ENCODE measurements at places on chromosomes 7 and 10.
A peak's percentile ranks its signal among the peaks of the same experiment; 100 is the strongest.

GRCh38 chr10:102230861-102231356 lies 4.8 kb downstream of the ELOVL3 start:
- DNase-seq, result peak; percentile 28

DNA sequence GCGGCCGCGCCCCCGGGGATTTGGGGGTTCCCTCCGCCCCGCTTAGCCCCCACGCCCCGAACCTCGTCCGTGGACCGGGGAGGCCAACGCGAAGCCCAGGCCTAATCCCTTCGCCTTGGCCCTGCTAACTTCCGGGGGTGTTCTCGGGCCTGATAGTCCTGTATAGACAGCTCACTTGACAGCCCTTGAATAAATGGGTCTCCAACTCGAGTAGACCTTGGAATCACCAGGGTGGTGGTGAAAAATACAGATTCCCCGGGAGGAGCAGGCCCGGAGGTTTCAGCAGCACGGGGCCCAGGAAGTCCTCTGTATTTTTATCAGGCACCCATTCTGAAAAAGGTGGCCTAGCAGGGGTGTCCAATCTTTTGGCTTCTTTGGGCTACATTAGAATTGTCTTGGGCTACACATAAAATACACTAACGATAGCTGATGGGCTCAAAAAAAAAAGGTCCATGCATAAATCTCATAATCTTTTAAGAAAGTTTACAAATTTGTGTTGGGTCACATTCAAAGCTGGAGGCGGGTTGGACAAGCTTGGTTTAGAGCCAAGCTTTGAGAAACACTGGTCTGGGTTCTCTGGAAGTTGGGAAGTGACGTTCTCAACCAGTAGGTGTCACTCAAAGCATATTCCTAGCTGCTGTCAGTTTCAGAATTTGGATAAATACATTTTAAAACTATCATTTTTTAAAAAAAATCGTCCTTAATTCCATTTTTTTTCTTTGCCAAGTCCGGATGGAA lies 221.7 kb downstream of the PHTF2 start:
- DNase-seq, result no peak

DNA sequence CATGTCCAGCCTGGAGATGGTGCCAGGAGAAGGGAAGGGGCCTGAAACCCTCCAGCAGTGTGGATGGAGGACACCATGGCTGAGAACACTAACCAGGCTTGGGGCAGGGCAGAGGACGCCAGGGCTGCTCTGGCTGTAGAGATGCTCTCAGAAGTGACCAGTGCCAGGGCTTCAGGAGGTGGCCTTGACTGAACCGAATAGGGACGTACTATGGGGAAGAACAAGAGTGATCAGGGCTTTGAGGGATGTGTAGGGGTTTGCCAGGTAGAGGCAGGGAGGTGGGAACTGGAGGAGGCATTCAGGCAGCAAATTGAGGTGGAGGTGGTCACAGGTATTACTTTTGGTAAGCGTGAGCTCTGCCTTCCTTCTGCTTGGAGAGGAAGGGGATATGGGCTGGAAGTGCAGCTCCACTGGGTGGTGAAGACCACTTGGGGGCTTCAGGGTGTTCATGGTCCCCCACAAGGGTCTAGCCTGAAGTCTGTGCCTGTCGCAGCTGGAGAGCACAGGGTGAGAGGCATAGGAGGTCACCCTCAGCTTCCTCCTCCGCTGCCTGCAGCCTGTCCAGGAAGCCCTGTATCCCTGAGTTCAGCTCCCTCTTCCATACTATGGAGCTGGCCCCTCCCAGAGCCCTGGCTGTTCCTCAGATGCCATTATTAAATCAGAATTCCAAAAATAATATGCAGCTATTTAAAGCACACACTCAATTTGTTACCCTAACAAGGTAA lies 27.8 kb downstream of the ADCY1 start:
- no peak for DNase-seq

DNA sequence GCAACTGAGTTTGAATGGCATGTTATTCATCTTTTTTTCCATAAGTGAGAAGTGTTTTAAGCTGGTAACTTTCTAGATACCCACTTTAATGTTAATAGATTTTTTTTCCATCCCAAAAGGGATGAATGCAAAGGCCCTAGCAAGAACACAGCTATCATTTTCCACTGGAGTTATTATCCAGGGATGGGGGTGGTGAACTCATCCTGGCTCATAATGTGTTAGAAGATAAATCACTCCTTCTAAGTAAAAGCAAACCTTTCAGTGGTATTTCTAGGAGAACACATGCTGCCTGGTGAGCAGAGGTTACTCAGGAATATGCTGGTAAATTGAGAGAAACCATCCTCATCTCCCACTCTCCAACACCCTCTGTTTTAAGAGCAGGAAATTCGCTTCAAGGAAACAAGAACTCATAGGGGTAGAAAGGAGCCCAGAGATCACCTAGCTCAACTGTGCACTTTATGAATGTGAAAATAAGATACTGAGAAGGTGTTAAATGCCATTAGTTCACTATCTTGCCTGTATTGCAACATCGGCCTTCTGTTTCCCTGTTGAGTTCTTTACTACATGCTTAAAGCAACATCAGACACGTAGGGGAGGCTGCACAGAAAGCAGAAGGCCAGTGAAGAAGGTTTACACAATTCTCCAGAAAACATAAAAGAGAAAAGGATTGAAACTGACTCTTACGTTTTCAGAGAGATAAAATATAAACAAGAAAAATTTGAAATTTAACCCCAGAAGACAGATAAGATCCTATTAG lies 264.0 kb upstream of the PRKCQ start:
- no peak for DNase-seq

GRCh38 chr10:116274064-116274904 lies 1.3 kb upstream of the GFRA1 start:
- no peak for DNase-seq

DNA sequence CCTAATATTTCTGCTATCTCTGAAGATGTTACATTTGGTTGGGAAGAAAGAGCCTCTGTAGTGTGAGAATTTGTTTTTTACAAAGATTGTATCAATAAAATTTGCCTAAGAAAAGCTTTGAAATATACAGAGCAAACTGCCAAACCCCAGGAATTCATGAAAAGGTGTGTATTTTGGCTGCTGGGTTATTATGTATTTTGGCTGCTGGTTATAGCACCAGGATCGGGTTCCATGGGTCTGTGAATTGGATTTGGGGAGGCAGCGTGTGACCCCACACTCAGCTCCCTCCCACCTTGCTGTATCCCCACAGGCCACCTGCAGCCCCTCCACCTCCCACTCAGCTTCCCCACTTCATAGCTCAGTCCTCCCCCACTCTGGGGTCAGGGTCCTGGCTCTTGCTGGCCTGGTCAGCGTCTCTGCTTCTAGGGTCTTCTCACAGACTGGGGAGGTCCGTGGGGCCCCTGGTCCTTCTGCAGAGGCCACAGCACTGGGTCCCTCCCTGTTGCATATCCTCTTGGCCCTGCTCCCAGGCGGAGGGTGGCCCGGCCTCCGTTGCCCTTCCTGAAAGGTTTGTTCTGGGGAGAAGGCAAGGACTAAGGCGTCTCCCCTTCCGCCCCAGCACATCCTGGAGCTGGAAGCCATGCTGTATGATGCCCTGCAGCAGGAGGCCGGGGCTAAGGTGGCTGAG lies 24.0 kb upstream of the DPYSL4 start:
- no peak for DNase-seq

- no peak for DNase-seq
Measured at GRCh38 chr10:70967591-70968587, 79.5 kb upstream of the PCBD1 start.

DNA sequence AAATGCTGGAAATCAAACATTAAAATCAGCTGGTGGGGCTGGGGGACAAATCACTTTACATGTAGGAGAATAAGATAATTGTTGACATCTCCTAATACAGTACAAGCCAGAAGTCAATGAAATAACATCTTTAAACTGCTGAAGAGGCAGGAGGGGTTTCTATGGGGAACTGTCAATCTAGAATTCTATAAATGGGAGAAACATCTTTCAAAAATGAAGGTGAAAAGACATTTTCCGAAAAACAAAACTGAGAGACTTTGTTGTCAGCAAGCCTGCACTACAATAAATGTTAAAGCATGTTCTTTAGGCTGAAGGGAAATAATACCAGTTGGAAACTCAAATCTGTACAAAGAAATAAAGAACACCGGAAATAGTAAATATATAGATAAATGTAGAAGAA lies 17.3 kb upstream of the MSRB2 start:
- DNase-seq, result no peak

- DNase-seq, result no peak
Measured at GRCh38 chr7:28346256-28346655, 66.1 kb upstream of the CREB5 start.

DNA sequence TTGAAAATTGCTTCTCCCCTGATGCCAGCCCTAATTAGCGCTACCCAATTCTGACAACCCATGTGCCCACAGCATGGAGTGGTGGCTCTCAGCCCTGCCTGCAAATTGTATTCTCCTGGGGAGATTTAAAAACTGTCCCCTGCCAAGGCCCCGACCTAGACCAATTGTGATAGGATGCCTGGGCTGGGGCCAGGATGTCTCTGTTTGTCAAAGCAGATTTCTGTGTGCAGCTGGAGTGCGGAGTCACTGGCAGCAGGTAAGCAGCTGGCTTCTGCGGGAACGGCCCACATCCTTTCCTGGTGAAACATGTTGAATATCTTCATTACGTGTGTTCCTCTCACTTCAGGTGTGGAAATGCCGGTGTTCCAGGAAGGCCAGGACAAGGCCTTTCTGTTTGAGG lies 238.6 kb downstream of the WDR37 start:
- DNase-seq, result no peak

GRCh38 chr7:31102151-31102972 lies 50.3 kb downstream of the ADCYAP1R1 start:
- no peak for DNase-seq

GRCh38 chr7:13282377-13282980 lies 595.0 kb downstream of the ARL4A start:
- DNase-seq, result no peak

- peak; percentile 14 for DNase-seq
Measured at GRCh38 chr10:60524541-60524940, 134.9 kb upstream of the ANK3 start.

GRCh38 chr10:818526-819220 lies 112.8 kb downstream of the LARP4B start:
- DNase-seq, result no peak

- no peak for DNase-seq
Measured at GRCh38 chr7:65731562-65732035, 141.3 kb upstream of the VKORC1L1 start.

DNA sequence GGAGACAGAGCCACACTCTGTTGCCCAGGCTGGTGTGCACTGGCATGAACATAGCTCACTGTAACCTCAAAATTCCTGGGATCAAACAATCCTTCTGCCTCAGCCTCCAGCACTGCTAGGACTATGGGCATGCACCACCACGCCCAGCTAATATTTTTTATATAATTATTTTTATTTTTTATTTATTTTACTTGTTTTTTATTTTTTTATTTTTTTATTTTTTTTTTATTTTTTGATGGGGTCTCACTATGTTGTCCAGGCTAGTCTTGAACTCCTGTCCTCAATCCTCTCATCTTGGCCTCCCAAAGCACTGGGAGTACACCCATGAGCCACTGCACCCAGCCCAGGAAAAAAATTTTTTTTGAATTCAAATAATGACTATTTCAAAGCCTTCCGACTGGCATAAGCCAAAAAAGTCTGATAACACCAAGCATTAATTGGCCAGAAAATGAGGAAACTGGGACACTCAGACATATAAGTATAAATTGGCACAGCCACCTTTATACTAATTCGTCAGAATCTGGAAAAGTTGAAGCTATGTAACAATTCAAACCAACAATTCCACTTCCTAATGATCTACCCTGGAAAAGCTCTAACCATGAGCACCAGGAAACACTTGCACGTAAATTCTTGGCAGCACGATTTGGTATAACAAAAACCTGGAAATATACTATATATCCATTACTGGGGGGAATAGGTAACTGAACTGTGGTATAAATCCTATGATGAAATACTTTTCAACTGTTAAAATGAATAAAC lies 6.3 kb downstream of the ZC3HAV1 start:
- DNase-seq, result no peak

DNA sequence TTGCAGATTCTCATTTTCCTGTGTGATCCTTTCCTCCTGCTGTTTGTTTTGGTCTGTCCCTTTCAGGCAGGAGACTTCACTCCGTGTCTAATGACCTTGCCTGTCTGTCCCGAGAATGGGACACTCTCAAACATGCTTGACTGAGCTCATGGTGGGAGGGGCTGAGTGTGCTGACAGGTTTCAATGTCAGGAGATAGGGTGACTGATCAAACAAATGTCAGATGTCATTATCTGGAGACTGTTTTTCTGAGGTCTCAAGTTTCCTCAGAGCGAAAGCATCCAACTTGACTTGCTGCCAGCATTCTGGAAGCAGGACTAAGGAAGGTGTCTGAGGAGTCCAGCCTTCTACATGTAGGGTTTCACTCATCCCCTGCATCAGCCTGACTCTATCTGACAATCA lies 228.8 kb upstream of the KIAA1217 start:
- DNase-seq, result no peak

DNA sequence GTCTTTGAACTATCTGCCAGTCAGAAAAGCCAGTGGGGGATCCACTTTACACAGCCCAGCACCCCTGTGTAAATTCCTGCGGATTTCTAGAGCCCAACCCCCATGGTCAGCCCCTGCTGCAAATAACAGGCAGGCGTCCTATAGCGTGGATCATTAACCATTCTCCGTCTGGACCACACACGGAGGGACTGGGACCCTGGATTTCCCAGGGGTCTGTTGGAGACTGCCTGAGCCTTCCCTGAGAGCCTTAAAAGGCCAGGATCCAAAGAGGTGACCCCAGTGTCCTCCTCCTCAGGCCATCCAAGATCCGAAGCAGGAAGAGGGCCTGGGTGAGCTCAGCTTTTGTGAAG lies 11.2 kb upstream of the GRID1 start:
- no peak for DNase-seq

DNA sequence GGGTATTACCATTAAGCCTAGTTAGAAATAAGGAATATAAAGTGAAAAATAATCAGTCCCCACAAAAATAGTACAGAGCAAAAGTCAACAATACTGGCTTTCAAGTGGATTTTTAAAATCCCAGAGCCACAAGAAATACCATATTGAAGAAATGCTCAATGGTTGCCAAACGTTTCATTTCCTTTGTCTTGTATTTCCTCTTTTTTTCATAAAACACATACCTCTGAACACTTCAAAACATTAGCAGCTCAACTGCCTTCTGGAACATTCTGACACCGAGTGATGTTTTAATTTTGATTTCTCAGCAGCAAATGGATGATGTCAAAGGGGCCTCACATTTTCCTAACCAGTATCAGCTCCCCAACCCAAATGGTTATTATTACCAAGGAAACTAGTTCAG lies 10.5 kb downstream of the NOD1 start:
- DNase-seq, result no peak

DNA sequence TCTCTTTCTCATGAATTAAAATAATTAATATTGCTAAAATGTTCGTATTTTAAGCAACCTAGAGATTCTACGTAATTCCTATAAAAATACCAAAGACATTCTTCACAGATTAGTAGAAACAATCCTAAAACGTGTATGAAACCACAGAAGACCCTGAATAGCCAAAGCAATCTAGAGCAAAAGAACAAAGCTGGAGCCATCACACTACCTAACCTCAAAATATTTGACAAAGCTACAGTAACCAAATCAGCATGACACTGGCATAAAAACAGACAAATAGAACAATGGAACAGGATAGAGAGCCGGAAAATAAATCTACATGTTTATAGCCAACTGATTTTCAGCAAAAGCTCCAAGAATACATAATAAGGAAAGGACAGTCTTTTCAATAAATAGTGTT lies 105.5 kb upstream of the PTN start:
- no peak for DNase-seq

GRCh38 chr10:56349611-56350010 lies 11.4 kb downstream of the ZWINT start:
- no peak for DNase-seq

Data from stimulated activated CD8-positive, alpha-beta memory T cell treated with anti-CD3 and anti-CD28 coated beads, Interleukin-15, amount 100 ng/mL, for 48 hours (primary cell).